ENCODE measurements at places on chromosomes 7 and 10.

- DNase-seq = no peak
Measured at GRCh38 chr7:22864301-22864700, 41.7 kb upstream of the TOMM7 start.

DNA sequence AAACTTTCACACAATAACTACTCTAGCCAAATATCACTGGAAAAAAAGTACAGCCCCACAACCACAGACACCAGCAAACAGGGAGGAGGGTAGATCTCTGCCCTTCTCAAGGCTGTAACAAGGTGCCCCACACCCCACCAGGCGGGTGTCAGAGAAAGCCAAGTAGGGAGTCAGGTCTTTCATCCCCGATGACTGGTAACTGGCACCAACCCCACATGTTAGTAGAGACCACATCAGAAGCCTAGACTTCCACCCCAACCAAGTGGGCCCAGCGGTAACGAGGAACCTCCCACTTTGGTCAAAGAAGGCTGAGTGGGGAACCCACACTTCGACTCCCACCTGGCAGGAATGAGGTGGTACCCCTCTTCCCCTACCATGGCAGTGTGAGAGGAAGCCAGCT is 16.4 kb upstream of the RUFY2 start:
- no peak for DNase-seq

GRCh38 chr7:130079846-130080394 is 9.6 kb downstream of the KLHDC10 start:
- no peak for DNase-seq

GRCh38 chr10:126673565-126673964 is 3.1 kb upstream of the C10orf90 start:
- no peak for DNase-seq

- DNase-seq = no peak
Measured at GRCh38 chr10:1297566-1298301, 241.5 kb downstream of the WDR37 start.

- DNase-seq = no peak
Measured at GRCh38 chr7:47480576-47481538, 101.1 kb downstream of the TNS3 start.

GRCh38 chr10:84177541-84178141 is 4.0 kb downstream of the GPR15LG start:
- no peak for DNase-seq

DNA sequence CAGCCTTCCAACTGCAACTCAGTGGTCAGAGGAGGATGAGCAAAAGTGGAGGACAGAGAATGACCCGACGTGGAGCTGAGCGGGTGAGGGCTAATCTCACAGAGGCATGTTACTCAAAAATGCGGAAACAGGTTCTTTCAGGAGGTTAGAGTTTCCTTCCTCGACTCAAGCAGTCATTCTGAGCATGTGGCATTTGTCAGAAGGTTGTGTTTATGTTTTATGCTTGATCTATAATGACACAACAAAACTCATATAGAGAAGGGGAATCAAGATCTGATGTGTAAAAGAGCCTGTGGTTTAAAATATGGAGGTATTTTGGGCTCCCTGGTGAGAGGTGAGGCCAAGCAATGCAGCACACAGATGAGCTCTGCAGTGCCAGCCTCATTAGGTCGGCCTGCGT is 311.4 kb downstream of the ADARB2 start:
- no peak for DNase-seq

- DNase-seq = no peak
Measured at GRCh38 chr10:113071446-113071845, 121.4 kb downstream of the TCF7L2 start.

- DNase-seq = no peak
Measured at GRCh38 chr10:114286921-114287320, 47.9 kb downstream of the VWA2 start.

DNA sequence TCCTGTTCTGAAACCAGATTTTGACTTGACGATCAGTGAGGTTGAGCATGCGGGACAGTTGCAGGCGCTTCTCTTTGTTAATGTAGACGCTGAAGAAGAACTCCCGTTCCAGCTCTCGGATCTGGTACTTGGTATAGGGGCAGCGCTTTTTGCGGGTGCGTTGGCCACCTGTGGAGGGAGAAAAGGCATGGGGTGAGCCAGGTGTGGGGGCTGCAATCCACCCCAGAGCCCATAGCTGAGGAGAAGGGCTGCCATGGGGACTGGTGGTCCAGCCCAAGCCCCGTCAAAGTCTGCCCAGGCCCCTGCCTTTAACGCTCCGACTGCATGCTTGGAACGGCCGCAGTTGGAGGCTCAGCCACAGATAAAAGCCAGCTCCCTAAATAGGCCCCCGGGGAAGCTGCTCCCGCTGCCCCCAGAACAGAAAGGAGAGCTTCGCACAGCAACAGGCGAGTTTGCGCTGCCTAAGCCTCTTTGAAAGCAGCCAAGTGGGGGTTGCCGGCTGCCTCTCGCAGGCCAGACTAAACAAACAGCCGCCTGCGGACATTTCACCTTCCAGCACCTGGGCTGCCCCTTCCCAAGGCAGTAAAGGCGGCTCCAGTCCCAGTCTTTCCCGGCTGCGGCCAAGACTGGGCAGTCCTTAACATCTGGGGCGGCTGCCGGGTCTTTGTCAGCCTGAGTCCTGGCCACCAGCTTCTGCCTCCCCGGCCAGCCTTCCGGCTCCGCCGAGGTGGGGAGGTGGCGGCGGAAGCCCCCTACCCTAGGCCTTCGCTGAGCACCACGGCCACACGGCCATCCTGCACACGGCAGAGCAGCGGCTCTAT is 2.0 kb downstream of the HOXA11 start:
- no peak for DNase-seq

DNA sequence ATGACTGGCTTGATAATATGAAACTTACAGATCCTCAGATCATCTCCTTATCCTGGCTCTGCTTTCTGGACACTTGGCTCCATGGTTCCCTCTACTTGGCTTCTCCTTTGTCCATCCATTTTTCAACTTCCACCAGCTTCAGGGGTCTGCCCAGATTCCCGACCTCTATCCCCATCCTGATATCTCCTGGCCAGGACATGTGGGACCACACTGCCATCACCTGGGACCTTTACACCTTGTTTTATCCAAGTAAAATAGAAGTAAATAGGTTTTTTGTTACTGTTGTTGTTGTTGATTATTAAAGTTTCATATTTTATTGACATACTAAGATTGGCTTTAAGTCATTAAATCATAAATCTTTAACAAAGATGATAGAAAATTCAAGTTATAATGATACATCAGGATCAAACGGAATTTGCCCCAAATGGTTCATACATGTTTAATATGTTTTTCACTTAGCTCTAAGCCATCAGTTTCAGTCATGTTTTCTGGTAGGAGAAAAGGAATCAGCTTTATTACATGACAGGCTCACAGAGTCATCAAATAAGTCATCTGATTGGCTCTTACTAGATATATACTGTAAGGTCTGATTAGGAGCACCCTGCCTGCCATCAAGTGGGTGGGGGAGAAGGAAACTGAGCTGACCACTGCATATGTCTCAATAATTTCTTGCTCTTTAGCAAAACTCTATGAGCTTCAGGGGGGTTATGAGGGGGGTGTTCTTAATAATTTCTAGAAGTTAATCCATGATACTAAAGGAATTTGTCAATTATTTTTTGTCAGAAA is 111.5 kb upstream of the AHR start:
- no peak for DNase-seq

GRCh38 chr10:106959521-106959920 is 205.0 kb downstream of the SORCS1 start:
- DNase-seq = no peak

- DNase-seq = no peak
Measured at GRCh38 chr7:90965211-90965610, 299.0 kb upstream of the FZD1 start.

DNA sequence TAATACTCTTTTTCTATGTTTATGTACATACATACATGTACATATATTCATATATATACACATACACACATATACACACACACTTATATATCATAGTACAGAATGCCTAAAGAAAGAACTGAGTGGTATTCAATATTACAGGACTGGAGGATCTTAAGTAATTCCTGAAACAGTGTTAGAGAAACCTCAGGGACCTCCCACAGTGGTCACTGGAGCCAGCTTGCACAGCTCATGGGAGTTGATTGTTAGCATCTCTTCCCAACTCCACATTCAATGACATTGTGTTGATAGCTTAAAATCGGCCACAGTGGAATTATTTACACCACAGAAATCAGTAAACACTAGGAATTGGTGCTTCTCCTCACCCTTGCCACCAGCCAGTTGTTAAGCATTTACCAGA is 6.0 kb downstream of the LRRC17 start:
- no peak for DNase-seq

- no peak for DNase-seq
Measured at GRCh38 chr7:22469371-22470143, 30.4 kb downstream of the STEAP1B start.

GRCh38 chr7:16357921-16358320 is 63.4 kb downstream of the CRPPA start:
- no peak for DNase-seq

- DNase-seq = no peak
Measured at GRCh38 chr10:79331226-79331625, 16.0 kb upstream of the PPIF start.

Measured in astrocyte of the spinal cord (primary cell).